SK-N-DZ (cell line): ENCODE measurements at places on chromosomes 12 and 14.

DNA sequence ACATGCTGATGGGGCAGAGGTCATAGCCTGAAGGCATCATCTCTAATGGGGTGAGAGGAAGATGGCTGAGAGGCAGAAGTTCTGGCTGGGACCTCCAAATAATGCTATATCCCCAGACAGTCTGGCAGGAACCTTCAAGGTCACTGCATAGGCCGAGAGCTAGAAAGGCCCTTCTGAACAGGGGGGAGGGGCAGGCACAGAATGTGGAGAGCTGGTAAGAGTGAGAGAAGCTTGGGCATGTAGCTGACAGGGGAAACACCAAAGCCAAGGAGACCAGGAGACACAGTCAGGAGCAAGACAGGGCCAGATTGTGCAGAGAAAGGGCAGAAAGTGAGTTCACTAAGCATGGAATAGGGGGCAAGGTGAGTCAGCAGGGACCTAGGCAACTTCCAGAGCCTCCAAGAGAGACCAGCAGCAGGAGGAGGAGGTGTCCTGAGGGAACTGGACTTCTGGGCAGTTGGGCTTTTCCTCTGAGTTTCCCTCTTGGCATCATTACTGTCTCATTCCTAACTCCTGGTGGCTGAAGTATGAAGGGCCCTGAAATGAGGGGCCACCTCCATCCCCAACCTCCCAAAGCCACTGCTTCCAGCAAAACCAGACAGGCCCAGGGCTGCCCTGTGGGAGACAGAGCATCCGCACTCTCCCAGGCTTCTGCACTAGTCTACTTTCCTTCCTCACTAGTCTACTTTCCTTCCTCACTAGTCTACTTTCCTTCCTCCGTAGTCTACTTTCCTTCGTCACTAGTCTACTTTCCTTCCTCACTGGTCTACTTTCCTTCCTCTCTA, 17.1 kb downstream of the ANO2 start:
- no peak for DNase-seq

GRCh38 chr12:12721814-12722434, 4.8 kb downstream of the CDKN1B start:
- no peak for DNase-seq

DNA sequence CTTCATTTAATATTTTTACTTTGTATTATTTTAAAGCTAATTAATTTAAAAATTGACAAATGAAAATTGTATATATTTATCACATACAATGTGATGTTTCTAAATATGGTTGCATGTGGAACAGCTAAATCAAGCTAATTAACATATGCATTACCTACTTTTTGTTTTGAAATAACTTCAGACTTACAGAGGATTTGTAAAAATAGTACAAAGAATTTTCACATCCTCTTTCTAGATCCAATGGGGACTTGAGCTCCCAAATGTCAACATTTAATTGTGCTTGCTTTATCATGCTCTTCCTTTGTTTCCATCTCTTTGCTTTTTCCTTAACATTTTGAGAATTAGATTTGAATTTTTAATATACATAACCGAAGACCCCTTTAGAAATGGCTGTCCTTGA, 6.6 kb downstream of the DCD start:
- DNase-seq, result no peak

- DNase-seq, result peak; percentile 15
Measured at GRCh38 chr14:102591372-102591943, 991 bp upstream of the RCOR1 start.

GRCh38 chr14:88188745-88189416, 134.2 kb downstream of the KCNK10 start:
- peak; percentile 52 for DNase-seq
